Stimulated activated CD8-positive, alpha-beta memory T cell treated with anti-CD3 and anti-CD28 coated beads, Interleukin-4, amount 100 ng/mL, for 1 hour (primary cell): ENCODE measurements at places on chromosomes 6 and 20.

DNA sequence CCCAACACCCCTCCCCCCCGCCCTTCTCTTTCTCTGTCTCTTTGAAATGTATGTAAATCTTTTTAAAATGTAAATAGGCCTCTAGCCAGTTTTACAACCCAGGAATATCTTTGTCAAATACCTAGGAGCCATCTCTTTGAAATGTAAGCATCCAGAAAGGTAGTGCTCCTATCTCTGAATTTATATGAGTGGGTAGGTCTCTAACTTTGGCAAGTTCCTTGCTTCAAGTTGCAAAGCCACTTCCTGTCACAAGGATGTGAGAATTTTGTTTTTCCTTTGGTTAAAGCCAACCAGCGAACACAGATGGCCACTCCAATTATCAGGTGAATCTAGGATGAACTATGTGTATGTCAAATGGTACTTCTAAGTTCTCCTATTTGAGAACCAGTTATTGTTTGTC is 6.2 kb upstream of the DEFB132 start:
- no peak for DNase-seq

- DNase-seq = no peak
Measured at GRCh38 chr6:79430913-79431536, 106.2 kb downstream of the LCA5 start.

GRCh38 chr6:6742535-6742934 is 154.0 kb downstream of the LY86 start:
- no peak for DNase-seq

GRCh38 chr20:32980990-32981389 is 23.2 kb downstream of the SUN5 start:
- DNase-seq = no peak

DNA sequence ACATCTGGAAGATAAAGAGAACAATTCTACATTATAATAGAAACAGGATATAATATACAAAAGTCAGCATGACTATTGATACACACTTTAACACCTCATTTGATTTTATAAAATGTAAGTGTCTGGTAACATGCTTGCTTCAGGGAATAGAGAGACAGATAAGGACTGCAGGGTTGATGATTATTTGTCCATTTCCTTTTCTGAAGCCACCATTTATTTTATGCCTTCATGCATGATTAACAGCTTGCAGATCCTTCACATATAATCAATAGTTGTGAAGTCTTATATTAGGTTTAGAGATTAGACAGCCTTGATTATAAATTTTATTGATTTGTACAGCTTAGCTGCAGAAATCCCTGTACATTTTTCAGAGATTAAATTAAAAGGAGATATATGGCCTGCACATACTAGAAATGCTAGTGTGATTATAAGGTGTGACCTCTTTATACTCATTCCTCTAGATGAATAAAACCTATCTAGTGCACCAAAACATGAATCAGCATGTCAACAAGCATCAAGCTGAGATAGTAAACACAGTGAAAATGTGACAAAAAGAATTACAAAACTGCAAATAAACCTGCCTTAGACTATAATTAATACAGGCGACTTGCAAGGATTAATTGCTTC is 198.8 kb upstream of the THEMIS start:
- no peak for DNase-seq

GRCh38 chr6:154995254-154996015 is at the start of gene TIAM2:
Gene TIAM2 (plus strand): TSS chr6:154995315. CDS start chr6:155129224, 133,909 bp downstream.
- DNase-seq = no peak

GRCh38 chr6:106165885-106166485 is 79.8 kb downstream of the PRDM1 start:
- no peak for DNase-seq

DNA sequence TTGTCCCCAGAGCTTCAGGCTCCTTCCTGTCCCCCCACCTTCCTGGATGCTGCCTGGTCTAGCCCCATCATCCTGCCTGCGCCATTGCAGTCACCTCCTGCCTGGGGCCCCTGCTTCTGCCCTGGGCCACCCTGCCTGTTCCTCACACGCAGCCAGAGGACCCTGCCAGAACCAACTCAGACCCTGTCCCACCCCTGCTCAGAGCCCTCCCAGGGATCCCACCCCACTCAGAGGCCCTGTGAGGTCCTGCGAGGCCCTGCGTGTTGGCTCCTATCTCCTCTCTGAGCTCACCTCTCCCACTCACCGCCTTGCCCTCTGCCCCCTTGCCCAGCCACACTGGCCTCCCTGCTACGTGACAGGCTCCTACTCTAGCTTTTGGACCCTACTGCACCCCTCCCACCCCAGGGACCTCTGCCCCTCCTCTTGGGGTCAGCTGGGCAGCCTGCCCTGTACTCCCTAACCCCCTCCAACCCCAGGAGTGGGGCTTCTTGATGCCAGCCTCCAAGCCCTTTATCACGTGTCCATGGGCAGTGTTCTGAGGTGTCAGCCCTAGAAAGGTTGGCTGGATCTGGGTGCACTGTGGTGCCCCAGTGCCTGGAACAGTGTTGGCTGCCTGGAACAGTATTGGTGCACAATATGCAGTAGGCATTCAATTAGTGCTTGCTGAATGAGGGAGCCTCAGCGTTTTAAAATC is 68.3 kb downstream of the CEBPB start:
- no peak for DNase-seq

- no peak for DNase-seq
Measured at GRCh38 chr20:13013411-13013810, 4.6 kb downstream of the SPTLC3 start.

- no peak for DNase-seq
Measured at GRCh38 chr6:142947714-142948480, 2.9 kb upstream of the HIVEP2 start.

DNA sequence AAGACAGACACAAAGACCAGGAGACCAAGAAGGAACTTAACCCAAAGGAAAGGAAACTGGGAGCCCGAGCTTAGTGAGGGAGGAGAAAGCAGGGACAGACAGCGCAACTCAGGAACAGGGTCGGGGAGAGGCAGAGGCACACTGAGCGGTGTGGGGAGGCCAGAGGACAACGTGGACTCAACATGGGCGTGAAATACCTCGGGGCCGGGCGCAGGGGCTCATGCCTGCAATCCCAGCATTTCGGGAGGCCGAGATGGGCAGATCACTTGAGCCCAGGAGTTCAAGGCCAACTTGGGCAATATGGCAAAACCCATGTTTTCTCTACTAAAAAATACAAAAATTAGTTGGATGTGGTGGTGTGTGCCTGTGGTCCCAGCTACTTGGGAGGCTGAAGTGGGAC is 5.7 kb upstream of the RPS6KA2 start:
- DNase-seq = no peak
